ENCODE measurements at places on chromosomes 1 and 21.

DNA sequence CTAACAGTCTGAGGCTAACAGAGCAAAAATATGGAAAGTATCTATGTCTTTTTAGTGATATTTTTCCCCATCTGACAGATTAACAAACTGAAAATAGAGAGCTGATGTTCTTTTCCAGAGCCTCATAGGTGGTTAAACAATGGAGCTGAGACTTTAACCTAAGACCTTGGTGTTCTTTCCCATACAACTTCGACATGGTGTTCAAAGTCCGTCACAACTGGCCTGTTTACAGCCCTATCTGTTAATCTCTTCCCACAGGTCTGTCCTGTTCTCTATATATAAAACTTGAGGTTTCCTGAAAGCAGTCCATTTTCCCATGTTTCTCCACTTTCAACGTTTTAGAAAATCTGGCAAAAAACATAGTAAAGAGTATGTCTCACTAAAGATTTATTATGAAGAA lies 395.7 kb downstream of the BRINP2 start:
- no peak for DNase-seq

GRCh38 chr1:160209321-160210046 lies 4.3 kb downstream of the PEA15 start:
- DNase-seq: no peak

- no peak for DNase-seq
These were observed 27.4 kb downstream of the MORC3 start for GRCh38 chr21:36347278-36347961.

DNA sequence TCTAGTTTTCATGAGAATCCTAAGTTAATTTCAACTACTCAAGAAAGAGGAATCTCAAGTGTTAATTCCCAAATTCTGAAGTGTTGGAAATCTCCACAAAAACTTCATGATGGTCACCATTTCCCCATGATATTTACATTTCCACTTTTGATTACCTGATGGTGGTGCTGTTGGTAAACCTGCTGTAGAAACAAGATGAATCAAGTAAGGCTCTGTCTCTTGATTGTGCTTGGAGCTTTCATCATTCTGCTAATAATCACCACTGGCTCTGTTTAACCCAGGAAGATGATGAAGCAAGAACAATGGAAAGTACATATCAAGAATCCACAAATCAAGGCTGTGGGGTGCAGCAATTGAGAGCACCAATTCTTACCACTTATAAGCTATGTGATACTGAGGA lies 77.8 kb downstream of the C4BPA start:
- no peak for DNase-seq

GRCh38 chr1:236518322-236518721 lies 5.5 kb upstream of the LGALS8 start:
- no peak for DNase-seq

DNA sequence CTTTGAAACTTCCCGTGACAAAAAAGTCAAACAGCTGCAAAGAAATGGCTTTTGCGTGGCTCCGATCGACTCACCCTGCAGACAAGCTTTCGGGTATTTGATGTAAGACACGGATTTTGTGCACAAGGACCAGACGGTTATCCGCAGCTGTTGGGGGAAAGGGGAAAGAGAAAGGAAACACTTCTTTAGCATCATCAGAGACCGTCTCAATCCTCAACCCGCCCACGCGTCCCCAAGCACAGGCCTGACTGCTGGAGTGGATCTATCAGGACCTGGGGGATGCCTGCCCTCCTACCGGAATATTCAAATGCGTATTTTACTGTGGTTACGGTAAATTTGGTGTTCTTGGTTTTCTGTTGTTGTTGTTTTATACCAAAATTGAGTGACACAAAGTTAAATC lies 11.2 kb downstream of the WRAP73 start:
- DNase-seq: no peak

- DNase-seq: no peak
These were observed 28.1 kb downstream of the IL6R start for GRCh38 chr1:154433161-154433764.

DNA sequence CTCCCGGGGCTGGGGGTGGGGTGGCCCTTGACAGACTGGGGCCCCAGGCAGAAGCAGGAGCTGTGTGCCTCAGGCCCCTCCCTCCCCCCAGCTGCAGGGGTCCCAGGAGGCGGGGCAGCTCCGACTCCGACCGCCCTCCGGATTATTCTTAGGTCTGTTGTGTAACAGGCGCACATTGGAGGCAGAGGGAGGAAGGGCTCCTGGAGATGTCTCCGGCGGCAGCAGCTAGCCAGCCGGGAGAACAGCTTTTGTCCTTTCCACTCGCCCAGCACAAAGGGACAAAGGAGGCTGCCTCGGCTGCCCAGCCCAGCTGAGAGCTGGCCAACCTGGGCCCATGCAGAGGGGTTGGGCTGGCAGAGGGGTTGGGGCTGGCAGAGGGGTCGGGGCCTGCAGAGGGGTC lies 29.7 kb upstream of the PLCH2 start:
- DNase-seq: peak; percentile 49

DNA sequence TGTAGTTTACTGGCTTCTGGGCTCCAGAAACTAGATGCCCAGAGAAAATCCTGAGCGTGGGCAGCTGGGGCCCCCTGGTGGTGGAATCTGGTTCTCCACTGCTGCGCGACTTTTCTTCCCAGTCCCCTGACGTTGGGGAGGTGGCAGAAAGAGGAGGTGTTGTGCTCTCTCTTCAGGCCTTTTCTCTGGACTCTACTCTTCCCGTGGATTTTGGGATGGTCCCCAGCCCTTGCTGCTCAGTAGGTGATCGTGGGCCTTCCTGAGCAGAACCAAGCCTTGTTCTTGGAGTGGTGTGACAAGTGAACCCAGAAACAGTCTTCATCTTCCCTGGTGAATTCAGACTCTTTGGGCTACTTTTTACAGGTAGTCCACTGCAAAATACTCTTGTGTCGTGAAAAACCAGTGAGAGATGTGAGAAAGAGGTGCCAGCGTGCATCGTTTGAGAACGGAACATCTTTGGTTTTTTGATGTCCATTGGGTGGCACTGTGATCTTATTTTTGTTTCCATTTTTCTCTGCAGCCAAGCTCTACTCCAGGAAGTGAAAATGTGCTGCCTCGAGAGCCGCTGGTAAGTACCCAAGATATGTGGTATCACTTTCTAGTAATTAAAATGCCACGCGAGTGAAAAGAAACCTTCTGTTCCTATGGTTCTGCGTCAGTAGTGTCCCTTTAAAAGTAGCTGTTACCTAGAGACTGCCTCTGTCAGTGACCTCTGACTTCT lies 20.2 kb downstream of the PEX14 start:
- DNase-seq: peak; percentile 90

DNA sequence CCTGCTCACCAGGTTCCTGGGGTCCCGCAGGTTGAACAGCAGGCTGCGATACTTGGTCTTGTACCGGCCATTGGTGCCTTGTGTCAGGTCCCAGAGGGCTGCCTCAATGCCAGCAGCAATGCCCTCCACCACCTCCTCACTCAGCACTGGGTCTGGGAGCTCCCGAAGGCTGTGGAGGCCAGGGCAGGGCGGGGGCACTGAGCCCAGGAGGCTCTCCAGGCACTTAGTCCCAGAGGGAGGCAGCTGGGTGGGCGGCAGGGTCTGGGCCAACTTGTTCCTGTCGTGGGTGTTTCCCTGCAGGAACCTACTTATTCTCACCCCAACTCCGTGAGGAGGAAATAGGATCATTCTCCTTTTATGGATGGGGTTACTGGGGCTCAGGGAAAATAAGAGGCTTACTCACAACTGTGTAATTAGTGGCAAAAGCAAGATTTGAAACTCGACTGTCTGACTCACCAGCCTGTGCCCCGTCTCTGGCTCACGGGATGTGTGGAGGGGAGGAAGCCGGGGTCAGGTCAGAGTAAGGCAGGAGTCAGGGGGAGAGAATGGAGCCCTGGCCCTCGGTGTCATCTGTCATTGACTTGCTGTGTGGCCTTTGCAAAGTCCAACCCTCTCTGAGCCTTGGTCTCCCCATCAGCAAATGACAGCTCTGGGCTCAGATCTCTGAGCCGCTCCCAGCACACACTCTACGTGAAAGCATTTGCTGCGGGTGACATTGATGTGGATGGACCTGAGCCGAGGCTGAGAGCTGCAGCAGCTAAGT lies 17.2 kb downstream of the SPOCD1 start:
- peak; percentile 88 for DNase-seq

GRCh38 chr1:184330875-184331274 lies 56.0 kb upstream of the C1orf21 start:
- no peak for DNase-seq

DNA sequence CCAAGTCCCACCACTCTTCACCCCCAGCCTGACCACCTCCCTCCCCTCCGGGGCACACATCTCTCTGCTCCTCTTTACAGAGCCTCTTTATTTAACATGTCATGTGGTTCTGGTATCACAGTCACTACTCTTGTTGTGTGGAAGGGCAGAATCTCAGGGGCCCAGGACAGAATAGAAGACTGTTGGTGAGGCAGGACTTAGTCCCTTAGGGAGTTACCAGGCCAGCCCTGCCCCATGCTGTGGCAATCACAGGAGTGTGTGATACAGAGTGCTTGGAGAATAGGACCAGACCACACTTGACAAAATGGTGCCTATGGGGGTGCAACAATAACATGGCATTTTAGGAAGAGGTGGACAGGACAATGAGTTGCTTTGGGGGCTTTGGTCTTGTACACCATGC lies 43.0 kb upstream of the CRNN start:
- no peak for DNase-seq

DNA sequence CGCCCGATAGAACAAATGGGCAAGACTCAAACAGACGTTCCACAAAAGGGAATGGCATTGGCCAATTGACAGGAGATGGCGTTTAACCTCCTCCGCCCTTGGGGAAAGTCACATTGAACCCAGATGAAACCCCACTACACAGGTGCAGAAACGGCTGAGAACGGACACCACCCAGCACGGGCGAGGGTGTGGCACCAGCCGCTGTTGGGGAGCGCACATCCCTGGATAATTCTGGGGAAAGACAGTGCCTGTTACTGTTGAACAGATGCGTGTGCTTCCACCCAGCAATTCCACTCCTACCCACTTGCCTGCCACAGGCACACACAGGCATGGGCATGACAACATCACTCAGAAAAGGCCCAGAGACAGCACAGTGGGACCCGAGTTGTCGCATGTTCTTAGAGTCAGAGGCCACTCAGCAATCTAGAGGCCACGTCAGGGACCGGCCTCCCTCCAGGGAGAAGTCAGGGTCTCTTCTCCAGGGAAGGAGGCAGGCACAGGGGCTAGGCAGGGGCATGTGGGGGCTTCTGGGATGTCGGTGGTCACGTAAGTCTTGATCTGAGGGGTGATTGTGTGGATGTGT lies 15.2 kb downstream of the PRXL2B start:
- DNase-seq: no peak

DNA sequence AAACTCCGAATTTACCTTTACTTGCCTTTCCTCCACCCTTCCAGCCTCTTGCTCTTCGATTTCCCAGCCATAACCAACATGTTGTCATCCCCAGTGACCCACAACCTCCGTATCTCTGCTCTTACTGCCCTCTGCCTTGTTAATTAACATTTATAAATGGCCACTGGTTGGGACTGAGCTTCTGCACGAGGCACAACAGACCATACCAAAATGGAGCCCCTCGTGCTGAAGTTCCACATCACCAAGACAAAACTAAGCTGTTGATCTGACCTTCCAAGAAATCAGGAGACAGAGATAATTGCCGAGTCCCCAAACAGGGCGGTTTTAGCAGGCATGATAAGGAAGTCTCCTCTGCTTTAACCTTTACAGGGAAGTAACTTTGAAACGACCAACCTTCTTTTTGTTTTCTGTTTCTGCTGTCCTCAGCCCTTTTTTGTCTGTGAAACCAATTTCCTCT lies 71.9 kb downstream of the NMNAT2 start:
- DNase-seq: no peak

DNA sequence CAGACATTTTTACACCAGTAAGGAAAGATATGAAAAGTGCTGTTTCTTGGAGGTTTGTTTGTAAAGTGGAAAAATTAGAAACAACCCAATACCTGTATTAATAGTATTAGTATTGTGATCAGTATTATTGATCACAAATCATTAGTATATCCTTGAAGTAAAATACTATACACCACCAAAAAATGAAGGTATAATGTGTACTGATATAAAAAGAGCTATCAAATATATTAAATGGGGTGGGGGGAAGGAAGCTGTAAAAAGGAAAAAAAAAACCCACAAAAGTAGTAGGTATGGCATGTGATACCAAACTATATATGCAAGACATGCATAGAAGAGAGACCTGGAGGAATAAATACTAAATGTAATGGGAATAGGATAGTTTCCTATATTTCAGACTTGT lies 46.3 kb downstream of the POU2F1 start:
- DNase-seq: no peak

DNA sequence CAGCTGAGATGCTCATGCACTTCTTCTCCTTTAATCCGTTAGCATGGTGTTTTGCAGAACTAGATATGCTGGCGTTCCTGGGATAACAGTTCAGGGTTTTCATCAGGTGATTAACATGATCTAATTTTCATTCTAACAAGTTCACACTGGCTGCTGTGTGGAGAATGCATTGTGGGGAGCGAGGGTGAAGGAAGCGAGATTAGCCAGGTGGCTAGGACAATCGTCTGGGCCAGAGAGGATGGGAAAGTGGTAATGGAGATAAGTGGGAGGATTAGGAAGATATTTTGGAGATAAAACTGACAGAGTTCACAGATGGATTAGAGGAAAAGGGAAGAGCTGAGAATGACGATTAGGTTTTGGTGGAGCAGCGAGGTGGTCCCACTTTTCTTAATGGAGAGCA lies 138.1 kb upstream of the MAGI3 start:
- no peak for DNase-seq

DNA sequence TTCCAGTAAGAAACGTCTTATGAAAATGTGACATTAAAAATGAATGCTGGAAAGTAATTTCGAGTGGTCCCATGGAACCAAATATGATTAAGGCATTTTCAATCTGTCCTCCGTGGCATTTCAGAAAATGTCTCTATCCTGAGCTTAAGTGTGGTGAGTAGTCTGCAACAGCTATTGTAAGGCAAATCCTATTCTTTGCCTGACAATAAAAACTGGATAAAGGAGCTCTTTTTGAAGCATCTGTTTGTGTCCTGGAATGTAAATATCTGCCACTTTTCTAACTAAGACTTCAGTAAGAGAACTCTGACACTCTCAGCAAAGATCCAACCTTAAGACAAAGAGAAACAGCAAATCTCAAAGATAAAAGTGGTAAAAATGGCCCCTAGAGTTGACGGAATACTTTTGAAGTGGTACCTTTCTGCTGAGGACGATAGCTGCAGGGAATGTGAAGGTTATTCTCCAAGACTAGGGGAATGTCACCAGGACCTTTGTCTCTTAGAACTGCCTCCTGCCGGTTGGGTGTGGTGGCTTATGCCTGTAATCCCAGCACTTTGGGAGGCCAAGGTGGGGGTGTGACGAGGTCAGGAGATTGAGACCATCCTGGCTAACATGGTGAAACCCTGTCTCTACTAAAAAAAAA lies 486.7 kb upstream of the ZP4 start:
- DNase-seq: no peak

Measured in AG20443 (cell line).